Fibroblast of mammary gland (primary cell): ENCODE measurements at places on chromosomes 7 and 10.

DNA sequence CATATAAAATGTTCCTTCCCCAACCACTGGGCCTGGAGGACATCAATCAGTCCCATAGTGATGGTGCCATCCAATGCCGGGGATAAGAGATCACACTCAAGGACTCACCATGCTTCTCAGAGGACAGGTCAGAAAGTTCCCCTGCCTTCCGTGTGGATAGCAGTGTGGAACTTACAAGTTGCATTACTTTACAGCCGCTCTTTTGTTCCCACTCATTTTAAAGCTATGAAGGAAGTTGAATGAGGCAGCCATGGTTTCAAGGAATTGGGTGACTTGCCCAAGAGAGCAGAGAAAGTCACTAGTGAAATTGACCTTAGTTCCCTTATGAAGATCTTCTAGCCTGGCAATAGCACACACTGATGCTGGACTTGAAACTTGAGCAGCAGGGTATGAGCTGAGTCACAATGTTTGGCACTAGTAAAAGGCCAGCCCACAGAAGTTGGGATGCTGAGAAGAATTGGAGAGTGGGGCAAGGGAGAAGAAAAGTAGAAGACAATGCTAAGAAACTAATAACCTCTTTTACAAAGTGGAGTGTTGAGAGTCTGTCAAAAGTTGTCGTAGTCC lies 78.7 kb downstream of the CXCL12 start:
- peak; percentile 82 for DNase-seq

- DNase-seq = peak; percentile 65
These were observed 37.4 kb upstream of the OPALIN start for GRCh38 chr10:96395931-96396877.

GRCh38 chr7:106947244-106947728 lies 82.2 kb downstream of the PIK3CG start:
- peak; percentile 77 for DNase-seq

DNA sequence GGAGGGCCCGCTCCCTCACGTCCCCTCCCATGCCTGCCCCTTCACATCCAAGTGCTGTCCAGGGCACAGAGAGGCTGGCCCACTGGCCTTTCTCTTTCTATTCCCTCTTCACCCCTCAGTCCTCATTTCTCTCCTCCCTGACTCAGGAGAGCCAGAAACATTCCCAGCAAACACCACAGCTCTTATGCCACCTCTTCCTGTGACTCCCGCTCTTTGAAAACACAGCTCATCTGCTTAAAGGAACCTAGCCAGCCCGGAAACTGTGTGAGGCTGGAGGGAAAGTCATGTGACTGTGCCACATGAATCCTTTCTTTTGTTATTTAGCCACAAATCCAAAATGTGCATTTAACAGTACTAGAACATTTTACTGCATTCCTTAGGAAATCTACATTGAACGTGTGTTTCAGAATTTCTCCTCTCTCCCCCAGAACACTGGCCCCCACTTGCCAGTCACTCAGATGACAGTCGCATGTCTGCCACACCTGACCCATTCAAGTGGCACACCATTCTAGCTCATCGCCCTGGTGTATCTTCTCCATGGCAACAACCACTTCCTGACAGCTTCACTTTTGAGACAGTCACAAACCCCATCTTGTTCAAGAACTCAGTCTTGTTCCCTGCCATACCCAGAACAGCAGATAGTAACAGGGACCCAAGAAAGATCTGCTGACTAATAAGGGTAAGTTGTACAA lies 42.8 kb downstream of the GRB10 start:
- no peak for DNase-seq

DNA sequence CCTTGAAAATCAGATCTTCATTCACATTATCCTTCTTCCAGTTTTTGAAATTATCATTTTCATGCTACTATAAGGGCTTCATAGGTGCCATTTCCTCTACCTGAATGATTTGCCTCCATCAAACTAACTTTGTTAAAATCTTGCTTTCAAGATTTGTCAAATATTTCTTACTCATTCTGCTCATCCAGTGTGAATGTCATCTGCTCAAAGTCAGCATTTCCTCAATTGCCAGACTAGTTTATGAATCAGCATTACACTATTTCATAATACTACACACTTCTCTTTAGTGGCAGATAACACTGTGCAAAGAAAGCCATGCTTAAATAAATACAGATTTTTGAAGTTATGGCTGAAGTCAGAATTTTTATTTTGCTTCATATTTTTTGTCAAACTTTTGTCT lies 21.3 kb upstream of the LIPF start:
- peak; percentile 69 for DNase-seq
